ENCODE measurements at places on chromosomes 5 and 9.

DNA sequence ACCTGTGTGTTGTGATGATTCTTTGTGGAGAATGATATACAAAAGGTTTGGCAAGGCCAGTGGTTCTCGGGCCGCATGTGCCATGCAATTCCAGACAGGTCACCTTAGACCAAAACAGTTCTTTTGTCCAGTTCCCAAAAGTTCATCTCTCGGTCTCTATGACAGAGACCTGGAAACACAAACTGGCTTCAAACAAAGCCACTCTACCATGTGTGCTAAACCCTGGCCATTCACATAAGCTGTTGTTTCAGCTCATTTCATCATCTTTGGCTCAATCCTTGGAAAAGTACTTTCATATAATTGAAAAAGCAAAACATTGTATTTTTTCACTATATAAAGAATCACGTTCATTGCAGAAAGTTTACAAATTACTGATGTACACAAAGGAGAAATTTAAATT is 210.5 kb upstream of the SEMA6A start:
- no peak for DNase-seq

DNA sequence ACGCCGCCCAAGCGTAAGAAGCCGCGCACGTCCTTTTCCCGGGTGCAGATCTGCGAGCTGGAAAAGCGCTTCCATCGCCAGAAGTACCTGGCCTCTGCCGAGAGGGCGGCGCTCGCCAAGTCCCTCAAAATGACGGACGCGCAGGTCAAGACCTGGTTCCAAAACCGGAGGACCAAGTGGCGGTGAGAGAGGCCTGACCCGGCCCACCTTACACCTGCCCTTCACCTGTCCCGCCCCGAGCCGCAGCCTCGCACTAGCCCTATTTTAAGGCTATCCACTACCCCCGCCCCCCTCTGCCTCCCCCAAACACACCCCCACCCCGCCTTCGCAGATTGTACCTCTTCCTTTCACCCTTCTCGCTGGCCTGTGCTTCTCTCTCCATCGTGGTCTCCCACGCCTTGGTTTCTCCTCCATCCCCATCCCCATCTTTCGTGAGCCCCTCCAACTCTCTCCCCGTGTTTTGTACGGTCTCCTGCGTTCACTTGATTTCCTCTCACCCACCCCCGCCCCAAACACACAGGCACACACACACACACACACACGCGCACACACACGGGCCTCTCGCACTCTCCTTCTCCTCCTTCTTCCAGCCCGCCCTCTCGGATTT is 1.3 kb downstream of the TLX3 start:
- DNase-seq = no peak

- no peak for DNase-seq
These were observed 70.9 kb downstream of the PKD2L2 start for GRCh38 chr5:137960141-137960540.

DNA sequence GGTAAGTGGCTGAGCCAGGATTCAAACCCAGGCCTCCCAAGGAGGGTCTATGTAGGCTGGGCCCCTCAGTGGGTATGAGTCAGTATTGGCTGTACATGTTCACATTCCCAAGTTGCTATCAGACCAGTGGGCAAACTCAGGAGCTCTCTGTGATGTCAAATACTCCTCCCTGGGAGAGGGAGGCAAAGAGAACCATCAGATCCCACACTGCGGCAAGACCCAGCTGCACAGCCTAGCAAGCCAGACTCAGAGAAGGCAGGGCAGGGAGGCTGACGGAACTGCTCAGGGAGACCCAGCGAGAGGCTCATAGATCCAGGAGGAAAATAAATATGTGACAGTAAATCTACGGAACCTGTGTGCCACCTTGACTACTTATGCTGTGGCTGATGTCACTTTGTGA is 42.6 kb upstream of the SAP30L start:
- DNase-seq = no peak

GRCh38 chr9:97842960-97843359 is 10.1 kb upstream of the FOXE1 start:
- no peak for DNase-seq

- DNase-seq = no peak
These were observed 32.6 kb upstream of the ACO1 start for GRCh38 chr9:32351845-32352244.

GRCh38 chr9:6965566-6965965 is 207.8 kb downstream of the KDM4C start:
- DNase-seq = no peak

DNA sequence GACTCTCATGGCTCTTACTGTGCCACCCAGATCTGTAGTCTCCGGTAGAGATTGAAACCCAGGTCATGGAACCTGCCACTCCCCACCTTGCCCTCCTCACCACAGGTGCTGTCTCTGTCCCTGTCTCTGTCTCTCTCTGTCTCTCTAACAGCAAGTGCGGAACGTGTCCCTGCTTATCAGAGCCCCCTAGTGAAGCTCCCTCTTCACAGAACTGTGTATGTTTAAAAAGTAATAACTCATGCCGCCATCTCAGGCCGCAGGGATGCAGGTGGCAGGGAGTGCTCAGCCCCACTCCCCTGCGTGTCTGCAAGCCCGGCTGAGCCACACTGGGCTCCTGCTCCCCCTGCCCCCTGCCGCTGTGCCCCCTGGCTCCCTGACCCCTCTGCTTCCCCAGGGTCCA is 43.8 kb downstream of the UNC5A start:
- DNase-seq = no peak

DNA sequence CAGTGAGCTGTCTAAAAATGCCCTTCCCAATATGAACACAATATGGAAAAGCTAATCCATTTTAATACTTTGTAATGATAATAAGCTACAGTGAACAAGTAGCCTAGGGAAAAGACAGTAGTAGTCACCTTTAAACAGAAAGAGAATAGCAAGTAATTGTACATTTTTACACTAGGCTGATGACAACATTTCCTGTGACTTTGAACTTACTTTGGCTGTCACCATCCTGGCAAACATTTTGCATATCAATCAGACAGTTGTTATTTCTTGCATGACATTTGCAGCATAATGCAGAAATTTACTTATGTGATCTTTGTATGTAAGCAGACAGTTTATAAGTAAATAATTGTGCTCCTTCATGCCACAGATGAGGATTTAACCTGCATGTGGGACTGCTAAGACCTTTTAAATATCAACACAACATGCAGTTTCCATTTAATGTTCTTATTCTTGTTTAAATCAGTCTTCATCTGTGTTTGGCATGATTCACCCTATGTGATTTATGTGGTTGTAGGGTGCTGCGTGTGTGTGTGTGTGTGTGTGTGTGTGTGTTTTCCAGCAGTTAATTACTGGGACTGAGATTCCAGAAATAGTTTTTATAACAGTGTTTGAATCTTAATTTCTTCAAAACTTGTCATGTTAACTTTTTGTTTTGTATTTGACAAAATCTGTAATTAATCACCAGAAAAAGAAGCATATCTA is 997.1 kb upstream of the ARRDC3 start:
- no peak for DNase-seq

DNA sequence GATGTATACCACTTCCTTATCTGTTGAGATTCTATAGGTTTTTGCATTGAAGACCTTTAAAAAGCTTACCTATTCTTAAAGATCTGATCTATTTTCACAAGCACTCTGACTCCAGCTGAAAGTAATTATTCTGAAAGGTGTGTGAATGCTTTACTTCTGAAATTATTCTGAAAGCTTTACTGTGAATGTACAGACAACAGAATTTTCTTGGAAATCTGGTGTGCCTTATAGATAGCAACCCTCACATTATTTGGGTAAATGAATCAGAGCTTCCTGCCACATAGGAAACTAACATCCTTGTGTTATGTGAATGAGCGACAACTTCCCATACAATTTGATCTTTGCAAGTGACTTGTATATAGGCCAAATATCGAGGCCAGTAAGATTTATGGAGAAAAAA is 6.5 kb downstream of the CDO1 start:
- DNase-seq = no peak

DNA sequence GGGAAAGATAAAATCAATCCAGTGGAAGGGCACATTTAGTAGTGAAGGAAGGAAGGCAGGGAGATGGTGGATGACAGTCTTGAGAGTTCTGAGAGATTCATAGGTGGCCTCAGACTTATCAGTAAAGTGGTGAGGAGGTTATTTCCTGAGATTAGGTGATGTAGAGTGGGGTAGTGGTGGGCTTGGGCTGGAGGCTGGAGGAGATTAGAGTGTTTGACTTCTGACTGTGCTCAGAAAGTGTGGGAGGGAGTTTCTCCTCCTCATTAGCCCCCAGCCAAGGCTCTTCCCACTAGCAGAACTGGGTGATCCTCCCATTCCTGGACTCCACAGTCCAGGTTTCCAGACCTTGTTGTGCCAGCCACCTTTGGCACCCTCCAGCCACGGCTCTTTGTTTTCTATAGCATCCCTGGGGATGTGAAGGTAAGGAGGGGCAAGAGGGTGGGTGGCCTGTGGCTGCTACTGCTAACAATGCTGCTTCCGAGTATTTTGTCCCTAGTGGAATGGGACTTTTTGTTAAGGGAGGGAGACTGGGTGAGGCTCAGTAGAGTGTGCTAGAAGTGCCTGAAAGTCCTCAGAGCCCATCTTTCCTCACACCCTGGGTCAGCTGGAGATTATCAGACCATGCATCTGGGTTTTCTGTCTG is 94.4 kb downstream of the ADRB2 start:
- DNase-seq = no peak

DNA sequence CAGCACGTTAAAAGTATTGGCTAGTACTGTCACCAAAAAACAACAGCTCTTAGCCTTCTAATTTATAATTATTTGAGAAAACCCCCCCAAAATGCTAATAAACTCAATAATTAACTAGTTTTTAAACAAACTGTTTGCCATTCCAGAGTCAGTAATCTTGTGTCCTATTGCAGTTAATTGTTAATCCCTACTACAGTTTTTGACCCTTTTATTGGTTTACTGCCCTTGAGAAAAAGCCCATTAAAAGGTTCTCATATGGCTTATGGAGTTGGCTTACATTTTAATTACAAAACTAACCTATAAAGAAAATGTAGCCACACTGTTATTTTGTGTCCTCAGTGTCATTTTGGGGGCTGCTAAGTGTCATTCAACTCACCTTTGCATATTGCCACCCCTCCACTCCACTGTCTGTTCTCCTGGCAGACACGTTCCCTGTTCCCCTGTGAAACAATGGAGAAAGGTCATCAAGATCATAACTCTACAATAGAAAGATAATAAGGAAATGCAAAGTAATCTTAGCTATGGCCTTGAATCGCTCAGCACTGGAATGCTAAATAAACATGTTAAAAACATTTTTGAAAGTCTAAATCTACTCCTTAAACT is 51.6 kb upstream of the TXNDC8 start:
- no peak for DNase-seq

DNA sequence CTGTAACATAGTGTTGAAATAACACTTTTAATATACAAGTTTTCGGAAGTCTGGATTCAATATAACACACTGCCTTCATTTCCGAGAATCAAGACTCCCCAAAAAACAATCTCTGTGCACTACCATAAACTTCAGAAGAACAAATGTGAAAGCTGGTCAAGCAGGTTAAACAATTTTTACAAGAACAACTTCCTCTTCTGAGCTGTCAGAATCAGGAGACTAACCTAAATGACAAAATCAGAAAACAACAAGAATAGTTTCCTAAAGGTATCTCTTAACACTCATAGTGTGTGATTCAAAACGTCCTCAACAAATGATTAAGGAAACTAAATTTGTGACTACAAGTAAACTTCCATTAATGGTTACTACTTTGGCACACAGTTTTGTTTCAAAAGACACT is 11.6 kb downstream of the C9orf72 start:
- DNase-seq = no peak

GRCh38 chr9:134351606-134352176 is 25.4 kb downstream of the RXRA start:
- no peak for DNase-seq

- no peak for DNase-seq
These were observed 155.3 kb downstream of the SNX18 start for GRCh38 chr5:54672871-54673270.
